ENCODE measurements at places on chromosomes 16 and 17.

GRCh38 chr17:83103200-83103942 lies 24.0 kb downstream of the METRNL start:
- DNase-seq, result no peak

DNA sequence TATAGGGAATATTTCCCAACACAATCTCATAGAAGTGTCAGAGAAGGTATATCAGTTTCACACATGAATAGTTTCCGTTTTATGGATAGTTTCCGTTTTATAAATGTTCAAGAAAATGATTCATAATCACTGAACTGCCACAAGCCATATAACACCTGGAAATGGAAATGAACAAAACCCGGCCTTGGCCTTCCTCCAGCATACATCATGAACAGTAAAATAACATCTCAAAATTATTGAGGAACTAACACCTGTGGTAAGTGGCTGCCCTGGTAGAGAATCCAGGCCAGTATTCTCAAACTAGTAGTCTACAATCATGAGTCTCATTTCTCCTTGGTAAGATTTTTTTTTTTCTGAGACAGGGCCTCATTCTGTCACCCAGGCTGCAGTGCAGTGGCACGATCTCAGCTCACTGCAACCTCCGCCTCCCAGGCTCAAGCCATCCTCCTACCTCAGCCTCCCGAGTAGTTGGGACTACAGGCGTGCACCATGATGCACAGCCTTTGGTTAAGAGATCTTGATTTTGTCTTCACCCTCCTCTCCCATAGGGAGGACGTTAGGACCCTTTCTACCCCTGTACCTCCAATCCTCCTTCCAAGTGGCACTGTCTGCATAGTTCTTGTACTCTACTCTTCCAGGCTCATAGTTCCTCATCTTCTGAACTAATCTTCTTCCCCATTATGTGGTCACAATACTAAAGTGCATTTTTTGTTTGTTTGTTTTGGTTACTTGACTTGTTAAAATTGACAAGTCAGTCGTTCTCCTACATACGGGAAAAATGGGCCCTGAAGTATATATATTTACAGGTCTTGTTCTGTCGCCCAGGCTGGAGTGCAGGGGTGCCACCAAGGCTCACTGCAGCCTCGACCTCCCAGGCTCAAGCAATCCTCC lies 15.0 kb upstream of the RGS9 start:
- DNase-seq, result no peak

GRCh38 chr17:55426851-55427586 lies 5.4 kb upstream of the MMD start:
- DNase-seq, result no peak

DNA sequence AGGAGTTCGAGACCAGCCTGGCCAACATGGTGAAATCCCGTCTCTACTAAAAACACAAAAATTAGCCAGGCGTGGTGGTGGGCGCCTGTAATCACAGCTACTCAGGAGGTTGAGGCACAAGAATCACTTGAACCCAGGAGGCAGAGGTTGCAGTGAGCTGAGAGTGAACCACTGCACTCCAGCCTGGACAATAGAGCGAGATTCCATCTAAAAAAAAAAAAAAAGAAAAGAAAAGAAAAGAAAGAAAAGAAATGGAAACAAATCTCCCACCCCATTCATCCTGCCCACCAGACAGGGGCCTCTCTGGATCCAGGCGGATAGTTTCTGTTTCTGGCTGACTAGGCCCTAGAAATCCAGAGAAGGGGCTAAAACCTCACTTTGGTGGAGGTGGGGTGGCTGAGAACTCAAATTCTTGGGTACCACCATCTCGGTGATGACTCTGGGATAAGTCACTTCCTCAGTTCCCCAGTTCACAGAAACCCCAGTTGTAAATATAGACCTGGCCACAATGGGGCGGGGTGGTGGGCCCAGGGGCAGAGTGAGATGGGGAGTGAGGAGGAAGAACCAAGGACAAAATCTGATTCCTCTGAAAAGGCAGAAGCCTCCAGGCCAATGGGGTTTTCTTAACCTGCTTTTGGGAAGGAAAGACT lies 22.2 kb downstream of the SOCS1 start:
- DNase-seq, result no peak

DNA sequence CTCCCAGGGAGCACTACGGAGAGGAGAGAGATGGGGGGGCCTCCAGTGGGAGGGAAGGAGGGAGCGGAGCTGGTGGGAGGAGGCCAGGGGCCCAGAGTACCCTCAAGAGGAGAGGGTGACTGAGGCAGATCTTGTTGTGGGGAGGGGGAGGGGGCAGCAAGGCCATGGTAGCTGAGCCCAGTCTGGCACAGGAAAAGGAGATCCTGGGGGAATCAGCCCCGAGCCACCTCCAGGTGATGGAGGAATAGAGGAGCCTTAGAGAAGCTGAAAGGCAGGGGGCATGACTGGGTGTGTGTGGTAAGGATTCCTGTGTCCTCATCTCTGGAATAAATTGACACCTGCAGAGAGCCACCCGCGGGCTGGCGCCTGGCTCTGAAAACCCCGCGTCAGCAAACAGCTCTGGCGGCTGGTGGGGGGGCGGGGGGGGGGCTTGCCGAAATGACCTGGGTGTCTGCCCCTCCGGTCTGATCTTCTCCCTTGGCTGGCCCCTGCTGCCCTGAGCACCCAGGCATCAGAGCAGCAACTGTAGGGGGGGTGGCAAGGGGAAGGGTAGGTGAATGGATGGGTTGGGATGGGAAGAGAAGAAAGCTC lies 1.3 kb upstream of the NLGN2 start:
- no peak for DNase-seq

- no peak for DNase-seq
Measured at GRCh38 chr17:42436391-42436790, 13.3 kb upstream of the CAVIN1 start.

DNA sequence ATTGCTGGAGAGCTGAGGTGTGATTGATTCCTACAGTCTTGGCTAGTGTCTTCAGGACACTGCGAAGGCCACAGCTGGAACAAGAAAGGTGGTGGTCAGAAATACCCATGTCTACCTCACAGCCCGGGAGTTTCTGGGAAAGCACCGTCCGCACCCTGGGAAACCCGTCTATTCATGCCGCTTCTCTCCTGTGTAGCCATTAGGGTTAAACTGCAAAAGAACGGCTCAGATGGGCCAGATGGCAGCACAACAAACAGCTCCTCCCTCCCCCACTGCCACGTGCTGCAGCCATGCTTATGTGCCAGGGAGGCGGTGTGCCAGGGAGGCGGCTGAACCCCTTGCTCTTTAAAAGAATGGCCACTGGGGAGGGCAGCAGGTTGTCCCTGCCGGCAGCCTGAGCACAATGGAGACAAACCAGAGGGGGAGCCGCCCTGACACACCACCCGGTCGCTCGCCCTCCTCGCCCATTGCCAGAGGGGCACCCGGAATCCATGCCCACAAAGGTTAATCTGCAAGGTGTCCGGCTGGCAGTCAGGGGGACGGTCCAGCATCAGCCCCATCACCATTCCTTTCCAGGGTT lies 65.2 kb downstream of the CYTH1 start:
- DNase-seq, result peak; percentile 51

- DNase-seq, result no peak
Measured at GRCh38 chr17:45258981-45259380, 2.9 kb downstream of the SPATA32 start.

- no peak for DNase-seq
Measured at GRCh38 chr16:50208460-50208931, 55.4 kb downstream of the TENT4B start.

- DNase-seq, result no peak
Measured at GRCh38 chr17:42414704-42415409, 8.2 kb downstream of the CAVIN1 start.

- no peak for DNase-seq
Measured at GRCh38 chr17:78500806-78501205, 76.4 kb downstream of the DNAH17 start.

- no peak for DNase-seq
Measured at GRCh38 chr16:57306676-57307341, 22.3 kb upstream of the PLLP start.

GRCh38 chr17:80645706-80646325 lies 101.2 kb downstream of the RPTOR start:
- no peak for DNase-seq

DNA sequence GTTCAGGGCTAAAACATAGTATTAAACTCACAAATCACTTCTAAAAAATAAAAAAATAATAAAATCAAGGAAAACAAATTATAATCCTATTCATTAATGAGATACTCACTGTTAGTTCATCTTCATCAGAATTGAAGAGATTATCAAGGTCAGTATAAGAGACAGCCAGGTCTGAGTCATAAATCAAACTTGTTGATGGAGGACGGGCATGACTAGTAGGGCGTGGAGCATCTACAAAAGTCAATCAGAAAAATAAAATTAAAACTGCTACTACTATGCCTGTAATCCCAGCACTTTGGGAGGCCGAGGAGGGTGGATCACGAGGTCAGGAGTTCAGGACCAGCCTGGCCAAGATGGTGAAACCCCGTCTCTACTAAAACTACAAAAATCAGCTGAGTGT lies 59.1 kb upstream of the INTS2 start:
- DNase-seq, result no peak

- no peak for DNase-seq
Measured at GRCh38 chr17:78999056-78999768, 10.4 kb downstream of the CANT1 start.

DNA sequence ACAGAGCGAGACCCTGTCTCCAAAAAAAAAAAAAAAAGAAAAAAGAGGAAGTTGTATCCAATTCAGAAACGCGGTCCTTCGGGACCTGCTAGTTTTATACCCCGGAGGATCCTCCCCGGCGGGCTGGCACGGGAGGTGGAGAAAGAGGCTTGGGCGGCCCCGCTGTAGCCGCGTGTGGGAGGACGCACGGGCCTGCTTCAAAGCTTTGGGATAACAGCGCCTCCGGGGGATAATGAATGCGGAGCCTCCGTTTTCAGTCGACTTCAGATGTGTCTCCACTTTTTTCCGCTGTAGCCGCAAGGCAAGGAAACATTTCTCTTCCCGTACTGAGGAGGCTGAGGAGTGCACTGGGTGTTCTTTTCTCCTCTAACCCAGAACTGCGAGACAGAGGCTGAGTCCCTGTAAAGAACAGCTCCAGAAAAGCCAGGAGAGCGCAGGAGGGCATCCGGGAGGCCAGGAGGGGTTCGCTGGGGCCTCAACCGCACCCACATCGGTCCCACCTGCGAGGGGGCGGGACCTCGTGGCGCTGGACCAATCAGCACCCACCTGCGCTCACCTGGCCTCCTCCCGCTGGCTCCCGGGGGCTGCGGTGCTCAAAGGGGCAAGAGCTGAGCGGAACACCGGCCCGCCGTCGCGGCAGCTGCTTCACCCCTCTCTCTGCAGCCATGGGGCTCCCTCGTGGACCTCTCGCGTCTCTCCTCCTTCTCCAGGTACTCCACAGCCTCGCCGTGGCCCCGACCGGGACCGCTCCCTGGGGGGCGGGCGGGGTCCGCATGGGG lies at the start of gene CDH3:
Gene CDH3, plus strand, starts transcription at position 596 of the 779 bp plus-strand sequence. Its CDS starts 70 bp downstream, at position 666.
- peak; percentile 48 for DNase-seq

DNA sequence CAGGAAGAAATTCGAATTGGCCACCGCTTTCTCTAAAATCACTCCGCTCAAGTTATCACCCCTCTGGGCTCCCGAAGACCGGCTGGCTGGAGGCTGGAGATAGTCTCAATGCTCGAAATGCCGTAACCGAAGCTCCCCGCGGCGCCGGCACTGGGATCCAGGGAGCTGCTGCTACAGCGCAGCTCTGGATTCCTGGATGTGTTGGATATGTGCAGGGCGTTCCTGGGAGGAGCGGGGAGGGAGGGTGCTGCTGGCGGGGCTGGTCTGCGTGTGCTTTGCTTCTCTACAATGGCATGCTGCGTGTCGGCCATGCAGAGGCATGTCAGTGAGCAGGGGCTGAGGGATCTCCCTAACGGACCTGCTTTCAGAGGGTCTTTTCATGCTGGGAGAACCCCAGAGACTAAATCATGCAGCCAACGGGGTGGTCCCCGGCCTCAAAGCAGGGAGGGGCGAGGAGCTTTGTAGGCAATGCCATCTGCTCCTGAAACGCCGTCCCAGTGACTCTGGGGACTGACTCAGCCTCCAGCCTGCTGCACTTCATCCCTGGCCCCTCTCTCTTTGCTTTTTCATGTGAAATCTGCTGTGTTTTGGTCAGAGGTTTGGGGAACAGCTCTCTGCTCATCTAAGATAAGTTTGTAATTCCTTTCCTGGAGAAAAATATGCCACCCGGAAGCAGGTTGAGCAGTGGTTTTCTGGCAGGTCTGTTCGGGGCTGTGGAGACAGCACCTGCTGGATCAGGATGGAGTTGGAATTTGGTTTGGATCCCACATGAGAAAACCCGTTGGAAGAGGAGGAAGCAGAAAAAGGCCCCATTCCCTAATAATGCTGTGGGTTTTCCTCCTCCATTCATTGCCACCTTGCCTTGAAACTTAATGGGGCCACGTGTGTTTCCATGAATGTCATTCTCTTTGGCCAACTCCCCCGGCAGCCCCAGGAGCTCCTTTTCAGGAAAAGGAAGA lies 311.4 kb downstream of the SEC14L1 start:
- peak; percentile 74 for DNase-seq

DNA sequence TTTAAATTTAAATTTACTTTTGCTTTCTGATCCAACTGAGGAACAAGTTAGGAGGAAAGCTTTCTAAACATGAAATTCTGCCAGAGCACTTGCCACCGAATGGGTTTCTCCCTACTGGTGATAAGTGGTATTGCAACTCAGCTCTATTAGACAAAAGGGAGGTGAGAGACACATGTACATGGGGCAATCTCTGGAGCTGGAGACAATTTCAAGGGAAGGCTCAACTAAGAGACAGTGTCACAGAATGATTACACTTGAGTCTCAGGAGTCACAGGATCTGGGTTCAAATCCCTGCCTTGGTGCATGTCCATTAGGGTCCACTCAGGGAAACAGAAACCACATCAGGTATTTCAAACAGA lies 37.4 kb downstream of the SOCS1 start:
- no peak for DNase-seq

GRCh38 chr17:65131946-65132345 lies 5.2 kb upstream of the RGS9 start:
- no peak for DNase-seq

- no peak for DNase-seq
Measured at GRCh38 chr17:32440722-32441121, 3.6 kb upstream of the PSMD11 start.

- DNase-seq, result no peak
Measured at GRCh38 chr16:81265658-81266451, 27.4 kb downstream of the BCO1 start.

DNA sequence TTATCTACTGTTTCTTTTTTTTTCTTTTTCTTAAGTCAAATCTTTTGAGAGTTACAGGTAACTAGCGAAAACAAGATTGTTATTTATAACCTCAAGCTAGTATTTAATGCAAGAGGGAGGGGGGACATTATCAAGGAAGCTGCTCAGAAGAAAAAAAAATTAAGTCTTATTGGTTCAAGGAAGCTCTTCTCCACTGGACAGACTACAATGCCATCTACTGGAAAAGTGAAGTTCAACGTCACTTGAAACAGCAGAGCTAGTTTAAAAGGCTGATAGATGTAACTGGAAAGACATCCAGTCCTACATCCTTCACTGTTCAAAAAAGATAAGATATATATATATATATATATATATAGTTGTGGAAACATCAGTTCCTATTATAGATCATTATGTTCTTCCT lies 418.0 kb upstream of the PSMD7 start:
- DNase-seq, result peak; percentile 62

GRCh38 chr17:12320286-12320685 lies 299.6 kb downstream of the MAP2K4 start:
- no peak for DNase-seq

Data from renal pelvis (tissue), 12 donors.